ENCODE measurements at places on chromosomes 7 and 10. TPM values are rescaled to one million over a fixed set of nuclear protein-coding genes. Genes with fewer than 3 reads are reported as not detected.

FASTK gene
- 84.4 TPM for total RNA-seq

AGBL3 gene
- 2.2 TPM for total RNA-seq

EGR2 gene
- total RNA-seq = 88.9 TPM

LIPN gene
- not detected for total RNA-seq

PLEKHS1 gene
- total RNA-seq = not detected

EPO gene
- not detected for total RNA-seq

PRPF18 gene
- 25.4 TPM for total RNA-seq

OPN1SW gene
- not detected for total RNA-seq

CPA2 gene
- not detected for total RNA-seq

NEUROD6 gene
- total RNA-seq = not detected

PKD1L1 gene
- total RNA-seq = 0.08 TPM

RNF32 gene
- 0.57 TPM for total RNA-seq

INHBA gene
- total RNA-seq = 0.06 TPM

CALY gene
- not detected for total RNA-seq

SP4 gene
- 20.8 TPM for total RNA-seq

SFMBT2 gene
- total RNA-seq = 23.0 TPM

ZEB1 gene
- 38.1 TPM for total RNA-seq

HOXA1 gene
- not detected for total RNA-seq

NHLRC2 gene
- total RNA-seq = 32.1 TPM

NUTM2A gene
- total RNA-seq = 0.67 TPM

PPP1R9A gene
- 0.15 TPM for total RNA-seq

All from activated CD8-positive, alpha-beta memory T cell treated with anti-CD3 and anti-CD28 coated beads for 36 hours (primary cell).